Renal cortical epithelial cell (primary cell): ENCODE measurements at places on chromosomes 2 and 18. TPM values are rescaled to one million over a fixed set of nuclear protein-coding genes. Genes with fewer than 3 reads are reported as not detected.

DNA sequence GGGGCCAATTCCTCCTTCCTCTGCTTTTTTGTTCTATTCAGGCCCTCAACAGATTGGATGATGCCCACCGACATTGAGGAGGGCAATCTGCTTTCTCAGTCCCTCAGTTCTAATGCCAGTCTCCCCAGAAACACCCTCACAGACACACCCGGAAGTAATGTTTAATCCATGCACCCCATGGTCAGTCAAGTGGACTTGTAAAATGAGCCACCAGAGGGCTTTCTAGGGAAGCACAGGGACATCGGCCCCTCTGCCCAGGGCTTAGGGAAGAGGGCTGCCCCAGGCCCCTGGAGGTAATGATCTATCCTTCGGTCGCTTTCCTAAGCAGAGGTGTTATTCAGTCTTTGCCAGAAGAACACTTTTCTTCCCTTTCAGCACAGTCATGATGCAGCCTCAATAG lies 107.4 kb downstream of the PDCL3 start:
- DNase-seq, result no peak

- DNase-seq, result no peak
Observed at GRCh38 chr2:239831861-239832489, 193.2 kb downstream of the NDUFA10 start.

The NDC80 gene
- 1.1 and 13.7 TPM in 2 replicates for total RNA-seq

- DNase-seq, result peak; percentile 60
Observed at GRCh38 chr2:121203591-121204249, 81.3 kb downstream of the TFCP2L1 start.

The VWC2L gene
- 0.15 TPM in 1 of 2 replicates, not detected in the other for total RNA-seq

The TDRD15 gene
- not detected in 2 replicates for total RNA-seq

DNA sequence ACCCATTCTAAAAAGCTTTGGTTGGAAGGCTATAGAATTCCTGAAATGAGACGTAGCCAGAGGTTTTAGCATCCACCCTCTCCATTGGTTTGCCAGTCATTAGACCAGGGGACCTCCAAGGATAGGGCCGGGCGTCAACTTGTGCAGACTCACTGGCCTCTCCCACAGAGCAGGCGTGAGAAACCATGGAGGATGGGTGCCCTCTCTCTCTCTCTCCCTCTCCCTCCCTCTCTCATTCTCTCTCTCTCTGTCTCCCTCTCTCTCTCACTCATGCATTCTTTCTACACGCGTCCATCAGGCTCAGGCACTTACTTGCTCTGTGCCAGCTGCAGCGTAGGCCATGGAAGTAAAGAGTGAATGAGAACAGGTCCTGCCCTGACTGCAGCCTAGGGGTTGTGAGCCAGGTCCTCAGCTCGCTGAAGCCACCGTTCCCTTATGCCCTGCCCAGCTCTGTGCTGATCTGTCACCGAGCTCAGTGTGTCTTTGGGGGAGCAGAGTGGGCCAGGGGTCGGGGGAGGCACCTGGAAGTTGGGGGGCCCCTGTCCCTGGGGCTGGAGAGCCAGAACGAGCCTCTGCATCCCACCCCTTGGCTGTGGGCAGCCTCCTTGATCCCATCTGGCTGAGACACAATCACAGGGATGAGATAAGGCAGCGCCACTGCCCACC lies 304.4 kb upstream of the HS6ST1 start:
- no peak for DNase-seq

DNA sequence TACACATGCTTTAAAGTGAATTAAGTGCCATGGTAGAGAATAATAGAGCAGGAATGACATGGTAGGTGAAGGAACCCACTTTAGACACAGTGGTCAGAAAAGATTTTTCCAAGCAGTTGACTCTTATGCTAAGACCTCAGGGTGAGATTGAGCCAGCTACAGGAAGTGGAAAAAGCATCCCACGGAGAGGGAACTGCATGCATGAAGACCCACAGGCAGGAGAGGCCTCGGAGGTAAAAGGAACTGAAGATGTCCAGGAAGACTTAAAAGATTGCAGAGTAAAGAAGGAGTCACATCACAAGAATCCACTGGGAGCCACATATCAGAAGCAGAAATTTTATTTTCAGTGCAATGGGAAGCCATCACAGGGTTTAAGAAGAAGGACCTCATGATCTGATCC lies 499.2 kb upstream of the FAM98A start:
- DNase-seq, result peak; percentile 46

DNA sequence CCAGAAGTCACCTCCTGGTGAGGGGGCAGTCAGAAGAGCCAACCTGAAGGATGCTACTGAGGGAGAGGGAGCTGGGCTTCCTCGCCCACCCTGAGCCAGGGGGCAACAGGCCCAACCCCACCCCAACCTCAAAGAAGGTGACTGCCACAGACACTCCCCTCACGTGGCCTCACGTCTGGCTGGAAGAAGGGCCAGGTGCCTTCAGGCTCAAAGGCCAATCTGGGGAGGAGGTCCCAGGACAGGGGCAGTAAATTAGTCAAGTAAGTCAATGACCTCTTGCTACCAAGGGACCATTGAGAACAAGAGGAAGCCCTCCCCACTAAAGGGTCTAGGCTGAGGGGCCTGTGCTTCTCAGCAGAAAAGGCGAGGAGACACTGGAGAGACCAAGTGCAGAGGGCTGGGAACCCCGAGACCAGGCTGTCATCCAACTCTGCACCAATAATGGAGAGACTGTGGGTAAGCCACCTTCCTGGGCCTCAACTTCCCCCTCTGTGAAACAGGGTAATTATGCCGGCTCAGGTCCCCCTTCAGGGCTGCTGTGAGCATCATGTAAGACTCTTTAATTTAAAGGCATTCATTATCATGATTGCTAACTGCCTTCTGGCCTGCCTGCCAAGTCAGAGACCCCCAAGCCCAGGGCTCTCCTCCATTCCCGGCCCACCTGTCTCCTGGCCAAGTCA lies 20.2 kb upstream of the TNS1 start:
- DNase-seq, result no peak

GRCh38 chr2:20578895-20579825 lies 71.7 kb downstream of the HS1BP3 start:
- peak; percentile 96 for DNase-seq

The SRD5A2 gene
- total RNA-seq, result 0.20 TPM in 1 of 2 replicates, not detected in the other

The CYP27A1 gene
- 18.6 and 42.8 TPM in 2 replicates for total RNA-seq

GRCh38 chr18:76488190-76488589 lies 6.9 kb downstream of the ZNF516 start:
- DNase-seq, result peak; percentile 70

The AQP4 gene
- total RNA-seq, result 2.1 and 2.6 TPM in 2 replicates

GRCh38 chr2:134307334-134307733 lies 53.5 kb downstream of the MGAT5 start:
- DNase-seq, result no peak

DNA sequence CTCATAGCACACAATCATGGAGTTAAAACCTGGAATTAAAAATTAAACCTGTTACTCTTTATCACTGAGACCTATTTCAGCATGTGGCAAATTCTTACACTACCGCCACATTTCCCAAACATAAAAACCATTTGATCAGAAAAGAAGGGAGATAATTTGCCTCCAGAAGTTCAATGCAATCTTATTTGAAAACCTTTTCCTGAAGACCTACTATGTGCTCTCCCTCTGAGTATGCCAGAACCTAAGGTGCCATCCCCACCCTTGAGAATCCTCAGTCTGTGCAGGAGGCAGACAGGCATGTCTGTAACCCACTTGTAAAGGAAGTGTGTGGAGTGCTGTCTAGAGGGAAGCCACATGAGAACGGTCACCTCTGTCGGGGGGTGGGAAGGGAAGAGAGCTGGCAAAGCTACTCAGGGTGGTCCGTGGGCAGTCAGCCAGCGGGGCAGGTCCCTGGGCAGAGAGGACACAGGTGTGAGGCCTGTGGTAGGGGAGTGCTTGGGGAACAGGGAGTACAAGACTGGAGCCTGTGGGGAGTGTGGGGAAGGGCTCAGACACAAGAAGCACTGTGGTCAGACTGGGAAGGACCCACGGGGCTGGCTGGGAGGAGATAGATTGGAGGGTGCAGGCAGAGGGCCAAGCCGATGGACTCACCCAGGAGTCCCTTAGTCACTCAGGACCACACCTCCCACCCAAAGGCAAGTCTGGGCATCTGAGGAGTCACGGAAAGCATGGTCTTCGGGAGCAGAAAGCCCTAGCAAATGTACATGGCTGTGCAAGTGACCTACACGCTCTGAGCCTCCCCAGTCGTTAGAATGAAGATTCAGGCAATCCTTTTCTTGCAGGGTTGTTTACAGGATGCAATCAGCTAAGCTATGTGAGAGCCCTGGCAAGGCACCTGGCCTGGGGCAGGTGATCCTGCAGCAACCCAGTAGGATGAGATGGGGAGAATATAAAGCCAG lies 22.8 kb downstream of the CRACDL start:
- peak; percentile 61 for DNase-seq

GRCh38 chr2:223522796-223523195 lies 79.4 kb downstream of the SCG2 start:
- DNase-seq, result no peak

DNA sequence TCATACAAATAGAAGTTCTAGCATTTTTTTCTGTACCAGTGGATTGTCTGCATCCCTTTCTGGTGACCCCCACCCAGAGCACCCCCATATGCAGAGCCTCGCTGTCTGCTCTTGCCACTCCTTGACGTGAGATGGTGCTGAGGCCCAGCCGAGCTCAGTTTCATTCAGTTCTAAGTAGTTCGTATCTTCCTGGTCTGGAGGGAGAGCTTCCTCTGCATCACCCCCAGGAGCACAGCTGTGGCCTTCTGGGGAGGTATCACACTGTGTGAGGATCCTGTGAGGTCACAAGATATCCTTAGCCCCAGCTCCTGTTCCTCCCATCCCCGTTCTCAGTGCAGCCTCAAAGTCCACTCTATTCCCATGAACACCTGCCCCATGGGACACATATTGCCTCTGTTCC lies 132.7 kb downstream of the PTGR3 start:
- DNase-seq, result no peak

DNA sequence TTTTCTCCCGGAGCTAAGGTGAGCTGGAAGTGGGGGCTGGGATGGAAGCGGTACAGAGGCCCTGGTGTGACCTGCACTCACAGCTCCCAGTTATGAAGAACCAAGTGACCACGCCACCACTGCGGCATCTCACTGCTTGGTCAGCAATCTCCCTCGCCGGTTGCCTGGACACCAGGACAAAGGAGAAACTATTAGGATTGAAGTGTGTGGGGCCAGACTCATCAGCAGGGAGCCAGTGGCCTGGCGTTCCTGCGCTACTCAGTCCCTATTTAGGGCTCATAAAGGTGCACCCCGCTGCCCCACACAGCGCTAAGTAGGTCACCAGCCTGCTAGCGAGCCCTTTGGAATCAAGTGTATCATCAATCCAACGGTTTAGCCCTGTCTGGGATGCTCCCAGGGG lies 82.9 kb downstream of the ZCCHC2 start:
- DNase-seq, result no peak

DNA sequence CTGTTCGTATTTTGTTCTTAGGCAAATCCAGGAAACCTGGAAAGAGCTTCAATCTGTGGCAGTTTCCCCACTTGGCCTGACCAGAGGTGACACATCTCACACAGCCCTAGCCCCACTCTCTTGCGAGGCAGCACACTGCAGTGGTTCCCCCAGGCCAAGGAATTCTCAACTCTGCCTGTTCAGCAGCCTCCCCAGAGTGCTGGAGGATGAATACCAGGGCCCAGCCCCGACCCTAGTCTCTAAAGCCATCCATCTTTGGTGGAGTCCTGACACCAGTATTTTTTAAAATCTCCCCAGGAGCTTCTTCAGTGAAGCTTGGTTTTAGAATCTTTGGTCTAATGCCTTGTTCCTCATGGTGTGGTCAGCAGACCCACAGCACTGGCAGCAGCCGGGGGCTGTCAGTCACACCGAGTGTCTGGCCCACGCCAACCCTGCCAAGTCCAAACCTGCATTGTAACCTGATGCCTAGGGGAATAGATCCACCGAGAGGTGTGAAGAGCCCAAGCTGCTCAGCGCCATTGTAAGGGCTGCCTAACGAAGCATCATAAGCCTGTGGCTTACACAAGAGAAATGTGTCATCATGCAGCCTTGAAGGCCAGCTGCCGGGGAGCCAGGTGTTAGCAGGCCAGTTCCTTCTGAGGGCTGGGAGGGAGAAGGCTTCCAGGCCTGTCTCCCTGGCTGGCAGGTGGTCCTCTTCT lies 428.7 kb upstream of the ID2 start:
- DNase-seq, result peak; percentile 36

DNA sequence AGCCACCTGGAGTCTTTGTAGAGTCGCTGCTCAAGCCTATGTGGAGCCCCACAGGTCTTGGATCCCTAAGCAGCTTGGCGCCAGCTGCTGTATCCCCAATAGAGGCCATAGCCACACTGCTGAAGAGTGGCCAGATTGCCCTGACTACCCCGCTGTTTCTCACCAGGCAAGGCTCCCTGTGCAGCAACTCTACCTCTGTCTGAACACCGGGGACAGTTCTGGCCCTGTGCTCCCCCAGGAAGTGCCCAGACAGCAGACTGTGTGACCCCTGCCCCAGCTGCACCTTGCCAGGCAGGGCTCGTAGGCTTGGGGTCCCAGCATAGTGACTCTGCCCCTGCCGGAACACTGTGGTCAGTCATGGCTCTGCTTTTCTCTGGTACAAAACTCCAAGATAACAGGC lies 53.5 kb upstream of the GALNT13 start:
- no peak for DNase-seq

The TMEM178A gene
- 2.1 and 2.9 TPM in 2 replicates for total RNA-seq

The RAB17 gene
- total RNA-seq, result 9.9 and 11.9 TPM in 2 replicates

DNA sequence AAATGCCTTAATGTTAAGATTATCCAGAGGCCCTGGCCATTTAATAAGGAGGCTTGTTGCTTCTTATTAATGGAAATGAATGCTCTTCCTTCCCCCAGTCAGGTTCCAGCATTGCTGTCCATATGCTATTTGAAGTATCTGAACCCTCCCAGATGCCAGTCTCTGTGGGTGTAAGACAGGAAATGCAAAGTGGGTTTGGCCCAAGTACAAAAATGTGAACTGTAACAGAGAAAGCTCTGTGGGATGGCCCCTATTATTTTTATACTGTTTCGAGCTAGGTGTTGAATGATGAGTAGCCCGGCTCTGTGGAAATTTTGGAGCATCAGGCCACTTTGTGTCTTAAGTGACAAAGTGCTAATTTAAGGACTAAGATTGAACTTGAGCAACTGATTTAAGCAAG lies 141.0 kb downstream of the UXS1 start:
- peak; percentile 82 for DNase-seq

The GNLY gene
- total RNA-seq, result not detected in 2 replicates

- no peak for DNase-seq
Observed at GRCh38 chr2:129375632-129376425, 603.6 kb upstream of the RAB6C start.

- DNase-seq, result peak; percentile 94
Observed at GRCh38 chr2:240224676-240225075, 84.2 kb upstream of the OTOS start.

- DNase-seq, result no peak
Observed at GRCh38 chr2:7954234-7954633, 727.6 kb upstream of the ID2 start.

The HEATR5B gene
- 23.6 and 31.6 TPM in 2 replicates for total RNA-seq
